ENCODE measurements at places on chromosomes 16 and 17.
A peak's percentile ranks its signal among the peaks of the same experiment; 100 is the strongest.

GRCh38 chr16:78869492-78869891 lies 731.0 kb downstream of the MAF start:
- DNase-seq = no peak

DNA sequence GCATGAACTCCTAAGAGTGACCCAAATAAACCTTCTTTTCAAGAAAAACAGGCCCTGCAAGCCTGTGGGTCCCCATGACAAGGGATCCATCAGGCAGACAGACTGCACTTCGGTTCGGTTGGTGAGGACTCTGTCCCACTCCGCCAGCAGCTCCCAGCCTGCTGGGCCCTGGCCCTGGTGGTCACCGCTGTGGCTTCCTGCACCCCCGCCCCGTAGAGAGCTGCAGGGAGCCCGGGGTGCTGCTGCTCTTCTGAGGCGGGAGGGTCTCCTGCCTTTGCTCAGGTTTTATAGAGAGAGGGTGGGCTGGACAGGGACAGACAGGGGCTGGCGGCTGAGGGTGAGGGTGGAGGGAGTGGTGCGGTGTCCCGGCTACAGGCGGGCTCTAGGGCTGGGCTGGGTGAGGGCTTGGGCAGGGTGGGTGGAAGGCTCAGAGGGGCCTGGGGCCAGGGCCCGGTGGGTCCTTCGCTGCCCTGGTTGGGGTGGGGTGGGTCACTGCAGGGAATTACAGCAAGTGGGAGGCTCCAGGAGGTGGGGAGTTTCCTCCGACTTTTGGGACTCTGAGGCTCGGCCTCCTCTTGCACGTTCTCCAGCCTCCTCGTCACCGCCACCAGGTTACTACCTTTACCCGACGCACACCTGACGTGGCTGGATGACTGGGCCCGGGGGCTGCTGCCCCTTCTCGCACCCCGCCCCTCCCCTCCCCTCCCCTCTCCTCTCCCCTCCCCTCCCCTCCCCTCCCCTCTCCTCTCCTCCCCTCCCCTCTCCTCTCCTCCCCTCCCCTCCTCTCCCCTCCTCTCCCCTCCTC lies 90.2 kb upstream of the CBX4 start:
- DNase-seq = no peak

- no peak for DNase-seq
Measured at GRCh38 chr17:32542186-32542585, 55.4 kb downstream of the CDK5R1 start.

DNA sequence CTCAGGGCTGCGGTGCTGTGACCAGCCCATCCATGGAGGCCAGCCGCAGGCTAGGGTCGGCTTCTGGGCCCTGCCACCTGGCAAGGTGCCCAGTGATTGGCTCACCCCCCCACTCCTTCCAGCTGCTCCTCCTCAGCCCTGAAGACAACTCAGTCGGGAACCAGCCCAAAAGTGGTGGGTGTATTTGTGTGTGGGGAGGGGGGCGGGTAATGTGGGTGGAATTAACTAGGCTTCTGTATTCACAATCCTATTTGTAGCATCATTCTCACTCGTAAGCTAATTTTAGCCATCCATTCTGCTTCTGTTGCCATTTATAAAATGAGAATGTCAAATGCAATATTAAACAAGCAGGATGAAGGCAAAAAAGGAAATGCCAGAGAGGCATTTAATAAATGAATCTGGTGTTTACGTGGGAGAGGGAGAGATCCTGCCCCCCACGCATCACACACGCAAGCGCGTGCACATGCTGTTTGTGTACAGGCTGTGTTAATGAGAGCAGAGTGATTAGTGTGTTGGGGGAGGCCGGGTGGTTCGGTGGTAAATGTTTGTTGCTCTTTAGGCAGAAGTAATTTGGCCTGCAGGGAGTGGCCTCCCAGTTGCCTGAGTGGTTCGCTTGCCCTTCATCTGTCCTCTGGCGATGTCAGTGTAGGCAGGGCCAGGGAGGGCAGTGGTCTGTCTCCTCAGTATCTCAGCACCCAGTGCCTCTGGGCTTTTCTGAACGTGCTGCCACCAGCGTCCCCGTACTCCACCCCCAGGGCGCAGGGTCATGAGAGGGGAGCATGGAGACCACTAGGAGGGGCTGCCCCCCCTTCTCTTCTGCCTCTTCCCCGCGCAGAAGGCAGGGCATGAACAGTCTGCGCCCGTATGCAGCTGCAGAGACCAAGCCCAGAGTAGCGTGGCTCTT lies 140.1 kb downstream of the CCDC182 start:
- DNase-seq = peak; percentile 38

- no peak for DNase-seq
Measured at GRCh38 chr17:33989361-33990148, 265.5 kb upstream of the CCL2 start.

DNA sequence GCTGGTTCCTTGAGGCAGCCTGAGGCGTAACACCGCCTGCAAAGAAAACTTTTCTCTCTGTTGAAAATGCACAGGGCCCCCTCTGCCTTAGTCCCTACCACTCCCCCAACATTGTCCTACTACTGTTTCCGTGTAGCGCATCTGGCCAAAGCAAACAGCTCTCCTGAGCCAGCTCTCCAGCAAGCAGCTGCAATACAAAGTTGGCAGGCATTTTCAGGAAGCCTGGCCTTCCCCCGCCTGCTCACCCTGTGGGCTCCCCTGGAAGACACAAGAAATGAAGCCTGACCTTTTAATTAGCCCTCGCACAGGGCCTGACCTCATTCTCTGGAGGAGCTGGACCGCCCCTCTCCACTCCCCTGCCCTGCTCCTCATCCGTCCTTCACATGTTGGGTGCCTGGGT lies 66.7 kb downstream of the SOX9 start:
- no peak for DNase-seq

GRCh38 chr16:73404001-73404400 lies 356.1 kb upstream of the ZFHX3 start:
- DNase-seq = no peak

GRCh38 chr17:9266031-9266680 lies 244.8 kb downstream of the NTN1 start:
- DNase-seq = no peak

GRCh38 chr16:926715-927114 lies 44.1 kb downstream of the LMF1 start:
- no peak for DNase-seq

DNA sequence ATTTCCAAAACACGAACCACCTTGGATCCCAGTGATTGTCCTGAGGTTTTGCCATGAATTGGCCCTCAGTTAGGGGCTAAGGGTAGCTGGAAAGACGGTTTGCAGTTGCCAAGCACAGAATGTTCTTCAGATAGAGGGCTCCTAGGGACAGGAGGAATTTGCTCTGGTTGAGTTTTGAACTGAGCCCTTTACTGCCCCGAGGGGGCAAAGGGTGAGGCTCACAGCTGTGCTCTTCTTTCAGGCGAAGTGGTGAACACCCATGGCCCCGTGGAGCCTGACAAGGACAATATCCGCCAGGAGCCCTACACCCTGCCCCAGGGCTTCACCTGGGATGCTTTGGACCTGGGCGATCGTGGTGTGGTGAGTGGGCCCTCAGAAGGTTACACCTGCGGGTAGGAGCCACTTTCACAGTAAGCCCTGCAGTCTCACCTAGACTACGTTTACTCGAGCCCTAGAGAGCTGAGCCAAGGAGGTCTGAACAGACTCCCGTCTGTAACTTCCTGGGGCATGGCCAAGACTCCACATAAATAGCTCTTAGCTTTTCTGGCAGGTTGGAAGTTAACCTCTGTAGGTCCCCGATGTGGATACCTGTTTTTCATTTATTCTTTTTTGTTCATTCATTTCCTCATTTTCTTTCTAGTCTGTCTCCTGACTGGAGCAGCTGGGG lies 32.5 kb downstream of the NMT1 start:
- DNase-seq = no peak

- no peak for DNase-seq
Measured at GRCh38 chr16:12176051-12176450, 199.5 kb downstream of the SNX29 start.

GRCh38 chr16:63461248-63461841 lies 1425.1 kb upstream of the CDH8 start:
- no peak for DNase-seq

DNA sequence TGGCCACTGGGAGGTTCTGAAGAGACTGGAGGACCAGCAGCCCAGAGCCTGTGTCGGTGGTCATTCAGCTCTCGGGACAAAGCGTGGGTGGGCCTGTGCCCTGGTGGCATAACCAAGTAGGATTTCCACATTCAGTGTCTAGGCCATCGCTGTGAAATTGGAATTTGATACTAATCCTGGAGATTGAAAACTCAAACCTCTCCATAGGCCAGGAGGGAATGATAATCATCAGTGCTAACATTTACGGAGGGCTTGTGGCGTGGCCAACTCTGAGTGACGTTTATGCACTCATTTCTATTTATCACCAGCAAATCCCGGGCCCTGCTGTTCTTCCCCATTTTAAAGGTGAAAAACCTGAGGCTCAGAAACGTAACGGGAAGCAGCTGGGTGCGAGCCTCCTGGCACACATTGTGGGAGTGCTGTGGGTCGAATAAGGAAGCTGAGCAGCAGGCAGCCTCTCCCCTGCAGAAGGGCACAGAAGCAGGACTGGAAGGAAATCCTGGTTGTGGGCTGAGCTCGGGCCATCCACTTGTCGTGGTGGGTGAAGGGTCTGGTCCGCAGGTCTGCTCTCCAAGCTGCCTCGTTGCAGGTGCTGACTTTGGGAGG lies 33.1 kb downstream of the RAI1 start:
- no peak for DNase-seq

GRCh38 chr17:1590029-1590746 lies 27.6 kb upstream of the PITPNA start:
- no peak for DNase-seq

DNA sequence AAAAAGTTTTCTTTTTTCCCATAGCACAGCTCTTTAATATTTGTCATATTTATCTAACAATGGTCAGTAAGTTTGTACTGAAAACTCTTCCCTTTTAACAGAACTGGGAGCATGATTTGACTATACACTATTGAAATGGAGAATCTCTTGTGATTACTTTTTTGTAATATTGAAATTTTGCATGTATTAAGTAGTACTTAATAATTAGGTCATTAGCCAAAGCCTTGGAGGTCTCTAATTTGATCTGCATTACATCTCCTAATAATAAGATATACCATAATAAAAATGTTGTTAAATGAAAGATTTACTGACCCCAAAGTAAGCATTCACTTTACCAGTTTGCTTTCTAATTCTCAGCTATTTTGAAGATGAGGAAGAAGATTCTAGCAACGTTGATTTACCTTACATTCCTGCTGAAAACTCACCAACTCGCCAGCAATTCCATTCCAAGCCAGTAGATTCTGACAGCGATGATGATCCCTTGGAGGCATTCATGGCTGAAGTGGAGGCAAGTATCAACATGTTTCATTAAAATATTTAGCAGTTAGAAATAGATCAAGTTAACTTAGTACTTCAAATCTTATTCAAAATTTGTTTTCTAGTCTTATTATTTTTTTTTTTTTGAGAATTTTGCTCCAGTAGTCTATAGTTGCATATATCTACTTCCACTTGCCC lies 18.2 kb downstream of the DDX42 start:
- DNase-seq = no peak

DNA sequence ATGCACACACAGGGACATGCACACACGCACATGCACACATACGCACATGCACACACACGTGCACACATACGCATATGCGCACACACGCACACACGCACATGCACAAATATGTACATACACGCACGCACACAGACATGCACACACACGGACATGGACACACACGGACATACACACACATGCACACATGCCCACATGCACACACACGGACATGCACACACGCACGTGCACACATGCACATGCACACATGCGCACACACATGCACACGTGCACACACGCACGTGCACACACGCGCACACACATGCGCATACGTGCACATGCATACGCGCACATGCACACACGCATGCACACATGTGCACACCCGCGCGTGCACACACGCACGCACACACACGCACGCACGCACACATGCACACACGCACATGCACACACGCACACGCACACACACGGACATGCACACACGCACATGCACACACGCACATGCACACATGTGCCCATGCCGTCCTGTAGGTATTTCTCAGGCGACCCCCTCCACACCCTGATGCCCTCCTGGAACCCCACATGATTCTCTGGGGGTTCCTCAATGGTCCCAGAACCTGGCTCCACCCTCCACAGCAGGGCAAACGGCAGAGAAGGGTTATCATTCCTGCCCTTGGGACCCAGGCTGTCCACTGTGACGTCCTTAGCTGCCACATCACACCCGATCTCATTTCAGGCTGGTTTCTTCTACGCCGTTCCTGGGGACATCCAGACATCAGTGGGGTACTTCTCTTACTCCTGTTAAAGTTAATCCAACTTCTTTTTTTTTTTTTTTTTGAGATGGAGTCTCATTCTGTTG lies 9.6 kb upstream of the RBFOX3 start:
- DNase-seq = no peak

- DNase-seq = no peak
Measured at GRCh38 chr17:70492368-70492767, 323.0 kb downstream of the KCNJ2 start.

DNA sequence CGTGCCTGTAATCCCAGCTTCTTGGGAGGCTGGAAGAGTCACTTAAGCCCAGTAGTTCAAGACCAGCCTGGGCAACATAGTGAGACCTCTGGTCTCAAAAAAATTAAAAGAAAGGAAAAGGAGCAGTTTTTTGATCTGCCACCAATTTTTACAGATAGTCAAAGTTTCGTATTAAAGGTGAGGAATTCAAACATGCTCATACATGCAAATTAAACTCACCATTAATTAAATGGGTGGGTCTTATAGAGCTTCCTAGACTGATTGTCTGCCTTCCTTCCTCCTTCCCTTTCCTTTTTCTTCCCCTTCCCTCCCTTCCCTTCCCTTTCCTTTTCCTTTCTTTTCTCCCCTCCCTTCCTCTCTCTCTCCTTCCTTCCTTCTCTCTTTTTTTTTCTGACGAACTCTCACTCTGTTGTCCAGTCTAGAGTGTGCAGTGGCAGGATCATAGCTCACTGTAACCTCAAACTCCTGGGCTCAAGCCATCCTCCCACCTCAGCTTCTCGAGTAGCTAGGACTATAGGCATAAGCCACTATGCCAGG lies 36.4 kb upstream of the VPS4A start:
- DNase-seq = no peak

DNA sequence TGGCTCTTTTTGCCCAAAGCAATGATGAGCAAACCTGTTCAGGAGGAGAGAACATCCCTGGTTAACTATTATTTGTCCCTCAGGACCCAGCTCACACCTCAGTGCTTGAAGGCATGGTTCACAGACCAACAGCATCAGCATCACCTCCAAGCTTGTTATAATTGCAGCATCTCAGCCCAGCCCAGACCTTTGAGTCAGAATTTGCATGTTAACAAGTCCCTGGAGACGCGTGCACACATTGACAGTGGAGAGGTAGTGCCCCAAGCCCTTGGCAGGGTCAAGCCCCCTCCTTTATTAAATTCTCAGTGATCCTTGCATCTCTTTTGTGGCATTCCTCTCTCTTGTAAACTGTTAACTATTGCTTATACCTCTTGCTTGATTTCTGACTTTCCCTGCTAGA lies 488.6 kb downstream of the HAPSTR1 start:
- DNase-seq = no peak

DNA sequence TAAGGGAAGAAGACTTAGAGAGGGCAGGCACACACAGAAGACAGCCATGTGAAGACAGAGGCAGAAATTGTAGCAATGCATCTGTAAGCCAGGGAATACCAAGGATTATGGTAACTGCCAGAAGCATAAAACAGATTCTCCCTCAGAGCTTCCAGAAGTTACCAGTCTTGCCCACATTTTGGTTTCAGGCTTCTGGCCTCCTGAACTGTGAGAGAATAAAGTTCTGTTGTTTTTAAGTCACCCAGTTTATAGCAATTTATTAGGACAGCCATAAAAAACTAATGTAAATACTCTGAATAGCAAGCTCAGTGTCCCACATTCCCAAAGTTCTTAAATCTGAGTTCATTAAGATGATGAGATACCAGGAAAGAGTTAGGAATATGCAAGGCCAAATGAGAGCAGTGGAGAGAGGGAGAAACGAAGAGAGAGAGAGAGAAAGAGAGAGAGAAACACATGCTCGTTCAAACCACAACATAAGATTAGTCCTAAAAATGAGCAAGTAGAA lies 123.4 kb downstream of the HS3ST3A1 start:
- no peak for DNase-seq

All from activated CD4-positive, alpha-beta memory T cell treated with anti-CD3 and anti-CD28 coated beads, Interleukin-2, amount 10 ng/mL, durations not matched to agents 7 days and 5 days (primary cell).